ENCODE measurements at places on chromosomes 11 and 22.

DNA sequence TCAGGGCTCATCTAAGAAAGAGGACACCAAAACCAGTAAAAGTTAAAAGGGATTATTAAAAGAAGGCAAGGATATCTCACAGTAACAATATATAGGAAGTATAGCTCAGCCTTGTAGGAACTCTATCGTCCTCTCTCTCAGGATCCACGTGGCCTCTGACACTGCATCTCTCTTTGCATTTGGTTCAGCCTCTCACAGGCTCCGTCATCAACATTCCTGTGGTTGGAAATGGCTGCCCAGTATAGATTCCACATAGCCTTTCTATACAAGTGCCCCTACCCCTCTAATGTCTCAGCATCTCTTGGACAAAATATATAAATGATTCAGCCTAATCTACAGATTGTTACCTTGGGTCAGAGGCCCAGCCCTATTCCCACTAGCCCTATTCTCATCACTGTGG, 101.3 kb upstream of the DBX1 start:
- DNase-seq = no peak

DNA sequence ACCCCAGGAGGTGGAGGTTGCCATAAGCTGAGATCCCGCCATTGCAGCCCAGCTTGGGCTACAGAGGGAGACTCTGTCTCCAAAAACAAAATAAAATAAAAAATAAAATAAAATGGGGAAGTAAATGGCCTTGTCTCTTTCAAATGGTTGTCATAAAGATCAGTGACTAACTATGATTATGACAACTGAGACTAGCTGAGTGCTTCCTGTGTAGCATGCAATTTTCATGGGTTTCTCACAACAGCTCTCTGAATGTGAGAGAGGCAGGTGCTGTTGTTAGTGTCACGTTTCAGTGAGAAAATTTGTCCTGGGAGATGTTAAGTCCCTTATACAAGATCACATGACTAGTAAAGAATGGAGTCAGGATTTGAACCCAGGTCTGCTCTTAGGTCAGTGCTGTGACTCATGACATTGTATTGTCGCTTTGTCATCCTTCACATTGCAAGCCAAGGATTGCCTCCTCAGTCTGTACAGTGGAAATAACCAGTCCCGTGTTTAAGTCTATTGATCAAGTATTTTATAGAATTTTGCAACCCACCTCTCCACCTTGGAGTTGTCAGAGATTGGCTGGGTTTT, 163.3 kb upstream of the CCDC90B start:
- no peak for DNase-seq

GRCh38 chr22:46444390-46444854, 93.0 kb downstream of the CELSR1 start:
- no peak for DNase-seq

- no peak for DNase-seq
These were observed 110.2 kb upstream of the SESN3 start for GRCh38 chr11:95341221-95341620.

DNA sequence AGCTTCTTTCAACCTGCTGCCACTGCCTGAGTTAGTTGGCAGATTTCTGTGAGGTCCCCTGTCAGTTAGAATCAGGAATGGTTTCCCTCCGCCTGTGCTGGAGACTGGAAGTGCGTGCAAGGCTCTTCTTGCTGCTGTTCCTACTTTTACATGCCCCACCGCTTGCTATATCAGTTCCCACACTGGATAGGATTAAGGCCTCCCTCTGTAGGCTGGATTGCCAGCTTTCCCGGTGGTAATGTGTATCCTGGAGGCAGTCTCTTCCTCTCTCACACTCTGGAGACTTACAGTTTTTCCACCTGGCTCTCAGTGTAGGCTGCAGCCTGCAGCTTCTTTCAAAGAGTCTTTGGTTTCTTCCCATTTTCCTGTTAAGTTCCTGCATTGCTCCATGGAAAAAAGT, 66.5 kb downstream of the ARHGAP42 start:
- DNase-seq = no peak

DNA sequence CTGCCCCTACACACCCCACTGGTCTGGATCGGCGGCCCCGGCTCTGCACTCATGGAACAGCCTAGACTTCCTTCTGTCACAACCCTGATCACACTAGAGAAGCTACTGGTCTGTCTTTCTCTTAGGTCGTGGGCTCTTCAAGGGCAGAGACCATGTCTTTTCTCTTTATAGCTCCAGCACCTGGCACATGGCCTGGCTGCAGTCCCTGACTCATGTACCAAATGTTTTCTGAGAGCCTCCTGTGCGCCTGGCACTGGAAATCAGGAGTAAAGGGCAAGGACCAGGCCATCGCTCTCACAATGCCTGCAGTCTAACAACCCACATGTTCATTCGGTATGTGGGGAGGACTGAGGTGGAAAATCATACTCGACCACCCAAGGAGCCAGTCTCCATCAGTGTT, 7.5 kb downstream of the ASCC2 start:
- DNase-seq = no peak

GRCh38 chr22:19723983-19724827, 866 bp downstream of the GP1BB start:
- no peak for DNase-seq

DNA sequence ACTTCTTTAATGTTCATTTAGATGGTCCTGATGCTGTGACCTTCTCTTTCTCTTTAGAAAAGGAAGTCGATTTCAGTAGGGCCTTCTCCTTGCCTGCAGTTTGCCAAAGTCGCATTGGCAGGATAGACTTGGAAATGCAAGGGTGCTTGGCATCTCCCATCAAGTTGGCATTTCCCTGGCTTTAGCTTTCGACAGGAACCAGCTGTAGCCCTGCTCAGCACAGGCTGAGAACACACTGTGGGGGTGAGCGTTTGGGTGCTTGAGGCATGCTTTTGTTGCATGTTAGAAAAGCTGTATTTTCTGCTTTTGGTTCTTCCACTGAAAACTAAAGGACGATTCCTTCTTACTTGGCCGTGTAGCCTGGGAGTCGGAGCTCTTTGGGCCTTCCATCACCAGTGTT, 37.7 kb downstream of the LDLRAD3 start:
- DNase-seq = no peak

DNA sequence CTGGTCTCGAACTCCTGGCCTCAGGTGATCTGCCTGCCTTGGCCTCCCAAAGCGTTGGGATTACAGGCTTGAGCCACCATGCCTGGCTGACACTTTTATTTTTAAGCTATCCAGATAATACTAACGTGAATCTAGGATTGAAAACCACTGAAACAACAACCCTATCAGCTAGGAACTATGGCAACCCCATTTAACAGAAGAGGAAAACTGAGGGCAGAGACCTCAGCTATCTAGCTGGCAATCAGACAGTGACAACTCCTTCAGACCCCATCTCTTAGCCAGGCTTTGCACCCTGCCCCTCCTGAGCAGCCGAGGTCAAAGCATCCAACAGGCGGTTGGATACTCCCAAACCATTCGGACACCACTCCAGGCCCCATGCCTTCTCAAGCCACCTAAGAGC, 14.1 kb downstream of the ABTB2 start:
- no peak for DNase-seq

DNA sequence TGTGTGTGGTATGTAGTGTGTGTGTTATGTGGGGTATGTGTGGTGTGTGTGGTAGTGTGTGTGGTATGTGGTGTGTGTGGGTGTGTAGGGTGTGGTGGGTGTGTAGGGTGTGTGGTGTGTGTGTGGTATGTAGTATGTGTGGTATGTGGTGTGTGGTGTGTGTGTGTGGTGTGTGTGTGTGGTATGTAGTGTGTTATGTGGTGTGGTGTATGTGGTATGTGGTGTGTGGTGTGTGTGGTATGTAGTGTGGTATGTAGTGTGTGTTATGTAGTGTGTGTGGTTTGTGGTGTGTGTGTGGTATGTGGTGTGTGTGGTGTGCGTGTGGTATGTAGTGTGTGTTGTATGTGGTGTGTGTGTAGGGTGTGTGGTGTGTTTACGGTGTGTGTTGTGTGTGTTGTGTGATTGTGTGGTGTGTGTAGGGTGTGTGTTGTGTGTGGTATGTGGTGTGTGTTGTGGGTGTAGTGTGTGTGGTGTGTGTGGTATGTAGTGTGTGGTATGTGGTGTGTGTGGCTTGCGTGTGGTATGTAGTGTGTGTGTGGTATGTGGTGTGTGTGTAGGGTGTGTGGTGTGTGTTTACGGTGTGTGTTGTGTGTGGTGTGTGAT, 4.2 kb upstream of the PPP6R2 start:
- no peak for DNase-seq

- no peak for DNase-seq
These were observed 115.7 kb upstream of the NNMT start for GRCh38 chr11:114180301-114181055.

GRCh38 chr11:112880495-112880894, 80.7 kb upstream of the NCAM1 start:
- DNase-seq = no peak

- DNase-seq = no peak
These were observed 90.9 kb downstream of the NAV2 start for GRCh38 chr11:19803506-19803998.

DNA sequence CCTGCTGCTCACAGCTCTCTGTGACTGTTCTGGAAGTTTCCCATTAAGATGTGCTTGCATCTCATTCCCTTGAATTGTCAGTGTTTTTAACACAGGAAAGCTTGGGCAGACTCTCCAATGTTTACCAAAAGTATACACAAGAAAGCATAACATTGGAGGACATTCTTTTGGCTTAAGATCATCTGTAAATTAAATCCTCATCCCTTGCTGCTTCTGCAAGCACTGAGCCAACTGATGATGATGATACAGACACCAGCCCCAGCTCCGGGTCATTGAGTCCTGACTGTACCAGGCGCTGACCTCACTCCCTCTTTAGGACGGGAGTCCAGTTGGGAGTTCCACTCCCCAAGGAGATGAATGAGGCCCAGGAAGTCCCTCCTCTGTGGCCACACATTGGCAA, 23.8 kb downstream of the CD82 start:
- DNase-seq = no peak

- no peak for DNase-seq
These were observed 27.5 kb downstream of the TRMU start for GRCh38 chr22:46362934-46363515.

- DNase-seq = no peak
These were observed 28.5 kb downstream of the P4HA3 start for GRCh38 chr11:74282914-74283371.

- no peak for DNase-seq
These were observed 225.0 kb upstream of the UBASH3B start for GRCh38 chr11:122430490-122430889.

GRCh38 chr22:18731075-18731666, 119.5 kb upstream of the RIMBP3 start:
- DNase-seq = no peak

DNA sequence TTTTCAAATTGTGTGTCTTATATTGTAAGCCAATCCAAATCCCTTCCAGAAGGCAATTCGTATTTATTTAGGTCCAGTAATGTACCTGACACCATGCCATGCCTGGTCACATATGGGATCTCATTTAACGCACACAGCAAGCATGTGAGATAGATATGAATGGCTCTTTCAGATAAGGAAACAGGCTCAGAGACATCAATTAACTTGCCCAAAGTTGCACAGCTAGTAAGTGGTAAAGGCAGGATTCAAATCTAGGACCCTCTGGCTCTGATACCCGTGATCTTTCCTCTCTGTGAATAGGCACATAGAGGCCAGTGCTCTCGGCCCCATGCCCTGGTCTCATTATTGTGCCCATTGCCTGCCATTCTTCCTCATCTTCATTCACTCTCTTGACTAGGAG, 34.3 kb downstream of the KCNJ4 start:
- no peak for DNase-seq

DNA sequence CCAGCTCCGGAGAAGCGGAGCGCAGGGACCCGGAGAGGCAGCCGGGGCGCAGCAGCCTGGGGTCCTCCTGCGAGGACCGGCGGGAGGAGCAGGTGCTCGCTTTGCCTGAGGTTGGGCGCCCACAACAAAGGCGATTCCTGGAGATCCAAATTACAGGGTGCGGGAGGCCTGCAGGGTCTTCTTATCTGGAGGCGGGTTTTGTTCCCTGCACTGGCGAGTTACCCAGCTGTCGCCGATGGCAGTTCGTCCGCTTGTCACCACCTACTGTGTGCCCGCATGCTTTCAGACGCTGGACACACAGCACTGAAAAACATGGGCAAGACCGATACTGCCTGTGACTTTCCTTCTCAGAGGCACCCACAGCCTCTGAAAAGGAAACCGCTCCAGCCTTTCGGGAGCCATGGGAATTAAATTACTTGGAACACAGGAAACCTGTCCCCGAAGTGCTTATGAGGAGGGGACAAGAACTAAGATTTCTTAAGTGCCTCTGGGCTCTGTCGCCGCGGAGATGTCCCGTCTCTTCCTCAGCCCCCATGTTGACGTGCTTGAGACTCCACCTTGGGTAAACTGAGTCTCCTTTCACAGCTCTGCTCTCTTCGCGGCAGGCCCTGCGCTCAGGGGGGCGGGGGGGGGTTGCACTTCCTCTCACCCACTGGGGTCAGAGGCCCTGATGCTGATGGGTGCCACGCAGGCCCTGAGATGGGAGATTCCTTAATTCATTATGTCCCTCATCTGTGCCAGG, 1.3 kb upstream of the ZFTA start:
- DNase-seq = no peak

DNA sequence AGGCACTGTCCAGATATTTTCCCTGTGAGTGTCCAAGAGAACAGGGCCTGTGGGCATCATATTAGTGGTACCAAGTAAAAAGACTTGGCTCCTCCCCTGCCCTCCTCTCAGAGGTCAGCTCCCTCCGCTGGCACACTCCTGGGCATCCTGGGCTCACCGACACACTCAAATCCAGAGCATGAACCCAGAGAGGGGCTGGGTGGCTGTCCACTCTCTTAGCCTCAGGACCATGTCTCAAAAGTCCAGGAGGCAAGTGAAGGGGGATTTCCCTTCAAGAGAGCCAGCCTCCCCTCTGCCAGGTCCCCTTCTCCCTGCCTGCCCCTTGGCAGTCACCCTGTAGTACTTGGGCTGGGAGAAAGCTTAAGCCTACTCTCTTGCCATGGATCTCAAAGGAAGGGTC, 10.3 kb downstream of the BCL9L start:
- DNase-seq = no peak

- DNase-seq = no peak
These were observed 79.1 kb upstream of the TIMP3 start for GRCh38 chr22:32722441-32722840.

DNA sequence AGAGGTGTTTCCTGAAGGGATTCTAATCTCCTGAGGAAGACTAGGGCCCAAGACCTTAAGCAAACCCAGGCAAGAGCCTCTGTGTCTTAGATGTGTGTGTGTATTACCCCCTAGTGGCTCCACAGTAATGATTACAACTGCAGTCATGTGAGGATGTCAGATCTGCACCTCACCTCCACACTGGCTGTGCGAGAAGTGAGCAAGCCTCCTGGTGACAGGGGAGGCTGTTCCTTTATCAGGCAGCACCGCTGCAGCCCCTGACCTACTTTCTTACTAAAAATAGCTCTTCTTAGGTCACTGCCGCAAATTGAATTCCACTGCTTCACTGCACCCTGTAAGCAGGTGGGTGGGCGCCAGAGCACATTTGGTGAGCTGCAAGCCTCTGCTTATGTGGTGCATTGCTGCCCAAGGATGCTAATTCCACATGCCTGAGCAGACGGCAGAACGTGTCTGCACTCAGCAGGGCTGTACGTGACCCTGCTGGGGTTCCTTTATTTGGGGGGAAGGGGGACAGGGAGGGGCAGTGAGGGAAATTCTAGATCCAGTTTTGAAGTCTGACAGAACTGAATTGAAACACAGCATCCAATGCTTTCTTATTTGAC, 112.4 kb downstream of the KCNC1 start:
- no peak for DNase-seq

GRCh38 chr11:46972343-46972742, 35.8 kb downstream of the CSTPP1 start:
- no peak for DNase-seq

Measured in activated T-helper 1 cell treated with anti-CD3 and anti-CD28 coated beads, Interleukin-2, amount 50 U/mL, for 16 hours (primary cell).